Spleen (tissue), 13 donors: ENCODE measurements at places on chromosomes 13 and 19. TPM values are rescaled to one million over a fixed set of nuclear protein-coding genes. Genes with fewer than 3 reads are reported as not detected.

DNA sequence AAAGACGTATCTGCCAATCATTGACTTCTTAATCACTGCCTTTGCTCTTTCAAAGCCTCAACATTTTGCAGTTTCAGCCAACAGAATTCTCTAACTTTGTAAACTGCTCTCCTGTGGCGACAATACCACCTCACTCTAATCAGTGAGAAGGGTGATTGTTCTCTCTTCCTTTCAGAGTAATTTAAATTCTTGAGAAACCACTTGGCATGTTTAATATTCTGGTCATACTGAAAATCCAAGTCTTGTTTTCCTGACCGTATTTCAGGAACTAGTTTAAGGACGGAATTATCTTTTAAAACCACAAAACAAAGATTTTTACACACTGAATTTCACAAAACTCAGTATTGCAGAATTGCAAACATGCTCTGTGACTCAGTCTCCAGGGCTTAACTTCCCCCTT, 5.2 kb upstream of the CDC16 start:
- no peaks in the 10 kb centered on the region for H3K36me3 ChIP-seq
- H3K4me1 ChIP-seq: peaks cover 17% of the 10 kb centered on the region

GRCh38 chr13:29081036-29081435, 260.9 kb downstream of the MTUS2 start:
- no peaks in the 10 kb centered on the region for H3K4me1 ChIP-seq
- no peaks in the 10 kb centered on the region for H3K36me3 ChIP-seq
- DNase-seq: no peak
- no peak overlapping the region for H3K4me3 ChIP-seq
- H3K27me3 ChIP-seq: no peaks in the 10 kb centered on the region

DNA sequence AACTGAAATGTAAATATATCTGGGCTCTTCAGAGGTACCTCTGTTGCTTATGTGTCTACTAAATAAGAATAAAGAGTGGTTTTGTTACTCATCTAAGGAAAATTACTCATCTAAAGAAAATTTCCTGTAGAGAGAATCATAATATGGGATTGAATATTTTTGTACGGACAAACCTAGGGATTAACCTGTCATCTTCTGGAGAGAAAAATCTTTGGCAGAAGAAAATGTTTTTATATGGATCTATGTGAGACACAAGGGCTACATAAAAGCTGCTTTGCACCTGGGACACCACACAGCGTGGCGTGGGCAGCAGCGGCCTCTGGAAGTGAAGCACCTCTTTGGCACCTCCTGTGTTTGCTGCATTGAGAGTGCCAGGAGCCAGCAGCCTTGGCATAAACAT, 242.9 kb upstream of the DACH1 start:
- H3K36me3 ChIP-seq: no peaks in the 10 kb centered on the region
- no peak for DNase-seq
- H3K27ac ChIP-seq: no peak overlapping the region
- H3K4me1 ChIP-seq: no peaks in the 10 kb centered on the region
- H3K4me3 ChIP-seq: no peak overlapping the region
- H3K27me3 ChIP-seq: no peaks in the 10 kb centered on the region

DNA sequence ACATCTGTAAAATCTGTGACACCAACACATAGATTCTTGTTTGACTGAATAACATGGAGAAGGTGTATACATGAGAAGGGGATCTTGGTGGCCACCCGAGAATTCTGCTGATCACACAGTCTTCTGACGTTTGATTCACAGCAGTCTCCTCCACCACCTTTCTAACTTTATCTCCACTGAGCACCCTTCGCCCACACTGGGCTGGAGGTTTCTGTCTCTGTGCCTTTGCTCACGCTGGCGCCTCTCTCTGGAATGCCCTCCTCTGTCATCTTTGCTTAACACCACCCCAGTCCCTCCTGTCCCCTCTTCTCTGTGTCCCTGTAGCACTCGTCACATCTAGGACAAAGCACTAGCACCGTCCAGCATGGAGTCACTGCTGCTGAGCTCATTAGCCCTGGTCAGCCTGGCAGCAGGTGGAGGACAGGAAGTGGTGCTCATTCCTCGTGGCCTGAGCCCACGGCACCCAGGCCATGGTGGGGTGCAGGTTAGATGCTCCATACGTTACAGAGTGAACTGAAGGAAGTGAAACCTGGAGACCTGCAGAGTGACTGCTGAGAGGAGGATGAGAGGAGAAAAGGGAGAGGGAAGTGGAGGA, 384.6 kb downstream of the UQCRFS1 start:
- H3K36me3 ChIP-seq: no peaks in the 10 kb centered on the region
- no peaks in the 10 kb centered on the region for H3K27me3 ChIP-seq
- no peak for DNase-seq
- no peaks in the 10 kb centered on the region for H3K4me1 ChIP-seq

DNA sequence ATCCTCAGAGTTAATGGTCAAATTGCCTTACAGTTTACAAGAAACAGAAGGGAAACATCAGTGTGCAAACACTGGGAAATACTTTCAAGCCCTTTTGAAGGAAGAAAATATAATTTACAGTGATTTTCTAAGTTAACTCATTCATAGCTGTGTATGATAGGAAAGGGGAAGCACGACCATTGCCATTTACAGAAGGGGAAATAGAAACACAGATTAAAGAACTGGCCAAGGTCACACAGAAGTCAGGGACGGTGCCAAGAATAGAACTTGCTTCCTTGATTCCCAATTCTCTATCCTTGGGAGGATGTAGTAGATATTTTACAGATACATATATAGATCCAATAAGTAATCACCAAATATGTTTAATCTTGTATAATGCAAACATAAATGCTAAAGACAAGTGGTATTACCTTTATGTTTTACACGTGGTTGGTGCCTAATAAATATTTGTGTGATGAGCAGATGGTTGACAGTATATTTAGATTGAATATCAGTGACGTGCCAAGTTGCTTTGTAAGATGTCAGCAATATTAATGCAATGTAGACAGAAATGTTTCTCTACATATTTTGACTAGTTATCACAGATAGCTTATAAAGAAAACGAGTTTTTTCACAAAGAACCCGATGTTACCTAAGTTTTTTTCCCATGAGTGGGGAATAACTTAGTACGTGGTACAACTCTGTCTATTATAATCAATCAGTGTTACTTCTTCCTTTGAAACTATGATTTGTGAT, 73.1 kb downstream of the FLT1 start:
- no peaks in the 10 kb centered on the region for H3K27me3 ChIP-seq
- H3K4me3 ChIP-seq: no peak overlapping the region
- H3K27ac ChIP-seq: no peak overlapping the region
- H3K36me3 ChIP-seq: no peaks in the 10 kb centered on the region
- peaks cover 19% of the 10 kb centered on the region for H3K4me1 ChIP-seq

DLL3 gene
- not detected for total RNA-seq

BORA gene
- 15.1 TPM for total RNA-seq

ZNF100 gene
- total RNA-seq: 20.4 TPM

NKG7 gene
- total RNA-seq: 78.5 TPM
